CD4-positive, CD25-positive, alpha-beta regulatory T cell (primary cell): ENCODE measurements at places on chromosomes 7 and 10. TPM values are rescaled to one million over a fixed set of nuclear protein-coding genes. Genes with fewer than 3 reads are reported as not detected.

DNA sequence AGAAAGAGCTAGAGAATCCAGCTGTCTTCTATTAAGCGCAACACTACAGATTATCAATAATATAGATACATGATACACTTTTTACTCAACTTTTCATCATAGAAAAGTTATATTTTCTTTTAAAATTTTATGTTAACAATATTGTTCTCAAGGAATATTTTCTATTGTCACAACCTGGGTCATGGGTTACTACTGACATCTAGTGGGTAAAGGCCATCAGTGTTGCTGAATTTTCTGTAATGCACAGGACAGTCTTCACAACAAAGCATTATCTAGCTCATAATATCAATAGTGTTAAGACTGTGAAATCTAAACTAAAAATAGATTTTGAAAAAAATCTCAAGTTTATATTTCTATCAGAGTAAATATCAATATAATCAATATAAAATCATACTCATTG, 209.8 kb downstream of the ZNF33B start:
- no peaks in the 10 kb centered on the region for H3K36me3 ChIP-seq
- no peak overlapping the region for H3K27ac ChIP-seq
- no peaks in the 10 kb centered on the region for H3K27me3 ChIP-seq
- no peaks in the 10 kb centered on the region for H3K4me1 ChIP-seq
- no peak for DNase-seq

DNA sequence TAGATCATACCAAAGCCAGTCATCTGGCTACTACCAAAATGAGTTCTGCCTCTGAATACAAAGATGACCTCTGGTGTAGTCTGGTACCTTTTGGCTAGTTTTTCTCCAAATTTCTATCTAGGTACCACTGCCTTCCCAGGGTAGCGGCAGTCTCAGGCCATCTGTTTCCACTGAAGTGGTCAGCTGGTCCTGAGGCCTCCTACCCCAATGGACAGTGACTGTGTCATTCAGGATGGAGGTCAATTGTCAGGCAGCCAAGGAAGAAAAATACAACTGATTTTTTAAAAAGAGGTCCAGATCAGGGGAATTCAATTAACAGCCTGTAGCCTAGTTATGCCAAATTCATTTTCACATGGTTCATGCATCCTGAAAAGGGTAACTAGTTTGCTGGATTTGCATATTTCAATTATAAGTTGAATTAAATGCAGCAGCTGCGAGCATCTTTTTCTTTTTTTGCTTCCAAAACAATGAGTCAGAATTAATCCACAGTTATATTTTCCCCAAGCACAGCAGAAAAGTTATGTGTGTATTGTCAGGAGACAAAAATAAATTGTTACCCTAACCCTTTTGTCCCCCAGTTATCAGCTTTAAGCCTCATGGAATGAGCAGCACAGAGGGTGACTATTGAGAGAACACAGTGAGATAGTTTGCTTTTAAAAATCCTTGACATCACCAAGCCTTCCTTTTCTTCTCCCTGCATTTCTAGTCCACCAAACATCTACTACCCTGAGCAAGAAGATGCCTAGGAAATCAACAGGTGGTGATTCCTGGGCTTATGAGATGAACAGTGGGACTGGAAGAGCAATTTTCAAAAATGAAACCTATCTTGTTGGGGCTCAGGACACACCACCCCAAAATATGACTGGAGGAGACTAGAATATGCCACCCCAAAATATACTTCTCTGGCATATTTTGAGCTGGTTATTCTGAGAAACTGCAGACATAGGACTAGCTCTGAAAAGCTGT, 27.7 kb downstream of the BCCIP start:
- H3K36me3 ChIP-seq, result peaks cover 8% of the 10 kb centered on the region
- H3K27ac ChIP-seq, result no peak overlapping the region

The COL17A1 gene
- not detected for total RNA-seq

The PARG gene
- 30.4 TPM for total RNA-seq

The KIF11 gene
- 3.0 TPM for total RNA-seq

The TAF3 gene
- total RNA-seq, result 20.8 TPM

The PDE6C gene
- total RNA-seq, result not detected

The TMED4 gene
- 97.5 TPM for total RNA-seq

The OR9A2 gene
- total RNA-seq, result not detected
